Gastrocnemius medialis (tissue), 4 donors: ENCODE measurements at places on chromosomes 2 and 18. TPM values are rescaled to one million over a fixed set of nuclear protein-coding genes. Genes with fewer than 3 reads are reported as not detected.

GRCh38 chr2:200177971-200178911, 128.3 kb upstream of the SPATS2L start:
- DNase-seq = peak; percentile 27
- H3K27me3 ChIP-seq = no peaks in the 10 kb centered on the region
- no peak overlapping the region for H3K27ac ChIP-seq
- H3K4me3 ChIP-seq = no peak overlapping the region

OR6B2 gene
- total RNA-seq = not detected

- no peaks in the 10 kb centered on the region for H3K4me1 ChIP-seq
- H3K4me3 ChIP-seq = no peak overlapping the region
- no peaks in the 10 kb centered on the region for H3K27me3 ChIP-seq
- H3K27ac ChIP-seq = no peak overlapping the region
- no peak for DNase-seq
Observed at GRCh38 chr2:84776011-84776410, 104.9 kb downstream of the TRABD2A start.

- DNase-seq = no peak
- H3K27me3 ChIP-seq = no peaks in the 10 kb centered on the region
- H3K4me3 ChIP-seq = no peak overlapping the region
Observed at GRCh38 chr2:186966015-186966414, 117.0 kb upstream of the ZSWIM2 start.

DNA sequence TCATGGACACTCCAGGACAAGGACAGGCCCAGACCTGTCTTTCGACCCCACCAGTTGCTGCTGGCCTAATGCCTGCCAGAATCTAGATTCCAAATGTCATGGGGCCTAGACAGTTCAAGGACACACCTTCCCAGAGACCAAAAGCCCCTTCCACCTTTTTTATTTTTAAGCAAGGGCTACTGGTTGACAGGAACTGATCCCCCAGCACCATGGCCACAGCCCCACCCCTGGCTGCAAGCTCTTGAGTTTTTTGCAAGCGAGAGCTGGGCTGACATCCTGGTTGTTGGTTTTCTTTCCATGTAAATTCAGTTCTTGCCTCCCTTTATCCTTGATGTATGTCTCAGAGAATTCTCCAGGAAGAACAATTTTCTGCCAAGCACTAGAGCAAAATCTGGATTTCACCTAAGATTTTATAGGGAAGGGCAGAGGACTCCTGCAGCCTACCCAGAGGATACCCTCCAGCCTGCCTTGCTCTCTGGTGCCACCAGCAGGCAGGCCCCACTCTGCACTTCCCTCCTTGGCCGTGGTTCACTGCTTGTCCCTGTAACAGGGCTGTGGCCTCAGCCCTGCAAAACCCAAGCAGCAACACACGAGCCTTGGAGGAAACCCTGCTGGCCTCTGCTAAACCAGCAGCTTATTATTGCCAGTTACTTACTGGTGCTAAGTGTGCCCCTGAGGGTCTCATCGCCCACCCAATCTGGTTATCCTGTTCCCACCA, 97.7 kb downstream of the TWIST2 start:
- no peak for DNase-seq
- no peaks in the 10 kb centered on the region for H3K4me1 ChIP-seq
- H3K27me3 ChIP-seq = no peaks in the 10 kb centered on the region
- H3K4me3 ChIP-seq = no peak overlapping the region
- H3K36me3 ChIP-seq = no peaks in the 10 kb centered on the region

DNA sequence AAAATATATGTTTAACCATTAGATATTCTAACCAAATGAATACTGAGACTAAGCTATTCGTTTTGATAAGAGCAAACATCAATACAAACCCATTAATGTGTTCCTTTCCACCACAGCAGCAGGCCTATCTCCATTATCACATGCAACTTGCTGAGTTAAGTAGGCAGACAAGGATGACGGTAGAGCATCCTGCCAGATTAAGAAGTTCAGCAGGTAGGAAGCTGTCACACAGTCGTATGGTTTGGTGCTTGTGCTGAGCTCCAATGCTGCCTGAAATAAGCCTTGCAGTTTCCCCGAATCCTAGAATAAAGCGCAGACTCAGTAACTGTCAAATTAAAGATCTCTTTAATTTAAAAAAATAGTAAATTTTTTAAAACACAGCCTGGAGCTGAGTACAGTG, 39.6 kb downstream of the THADA start:
- DNase-seq = no peak
- no peak overlapping the region for H3K27ac ChIP-seq
- no peaks in the 10 kb centered on the region for H3K4me1 ChIP-seq
- H3K27me3 ChIP-seq = no peaks in the 10 kb centered on the region

REEP1 gene
- total RNA-seq = 4.2 TPM

- peaks cover 14% of the 10 kb centered on the region for H3K36me3 ChIP-seq
- H3K27me3 ChIP-seq = no peaks in the 10 kb centered on the region
- H3K4me3 ChIP-seq = no peak overlapping the region
- no peak overlapping the region for H3K27ac ChIP-seq
Observed at GRCh38 chr2:24021122-24021998, 11.5 kb downstream of the MFSD2B start.

DNA sequence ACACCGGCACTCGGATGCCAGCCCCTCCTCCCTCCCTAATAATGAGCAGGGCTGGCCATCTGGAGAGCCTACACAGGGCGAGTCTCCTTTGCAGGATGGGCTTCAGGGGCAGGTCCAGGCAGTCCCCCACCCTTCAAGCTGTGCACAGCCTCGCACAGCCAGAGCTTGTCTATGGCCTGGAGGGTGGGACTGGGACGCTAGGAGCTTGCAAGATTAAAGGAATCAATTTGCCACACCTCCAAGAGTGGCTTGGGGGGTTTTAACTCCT, 43.9 kb upstream of the OTOF start:
- H3K36me3 ChIP-seq = no peaks in the 10 kb centered on the region
- no peaks in the 10 kb centered on the region for H3K4me1 ChIP-seq
- no peak overlapping the region for H3K27ac ChIP-seq
- H3K27me3 ChIP-seq = no peaks in the 10 kb centered on the region
- no peak overlapping the region for H3K4me3 ChIP-seq

GRCh38 chr2:113965644-113966043, 75.8 kb downstream of the ACTR3 start:
- no peak overlapping the region for H3K27ac ChIP-seq
- no peak for DNase-seq
- H3K27me3 ChIP-seq = no peaks in the 10 kb centered on the region
- no peaks in the 10 kb centered on the region for H3K36me3 ChIP-seq
- peaks cover 8% of the 10 kb centered on the region for H3K4me1 ChIP-seq

SPC25 gene
- total RNA-seq = not detected

GRCh38 chr18:70636991-70637390, 348.1 kb downstream of the SOCS6 start:
- DNase-seq = no peak
- H3K4me3 ChIP-seq = no peak overlapping the region
- no peak overlapping the region for H3K27ac ChIP-seq
- no peaks in the 10 kb centered on the region for H3K4me1 ChIP-seq

- no peak overlapping the region for H3K4me3 ChIP-seq
- DNase-seq = no peak
- no peak overlapping the region for H3K27ac ChIP-seq
Observed at GRCh38 chr2:200172521-200172920, 134.0 kb upstream of the SPATS2L start.

GRCh38 chr2:231934441-231935206, 8.4 kb upstream of the NPPC start:
- H3K27me3 ChIP-seq = no peaks in the 10 kb centered on the region
- no peak overlapping the region for H3K4me3 ChIP-seq
- H3K27ac ChIP-seq = no peak overlapping the region
- DNase-seq = no peak
- H3K36me3 ChIP-seq = no peaks in the 10 kb centered on the region
- no peaks in the 10 kb centered on the region for H3K4me1 ChIP-seq

DNA sequence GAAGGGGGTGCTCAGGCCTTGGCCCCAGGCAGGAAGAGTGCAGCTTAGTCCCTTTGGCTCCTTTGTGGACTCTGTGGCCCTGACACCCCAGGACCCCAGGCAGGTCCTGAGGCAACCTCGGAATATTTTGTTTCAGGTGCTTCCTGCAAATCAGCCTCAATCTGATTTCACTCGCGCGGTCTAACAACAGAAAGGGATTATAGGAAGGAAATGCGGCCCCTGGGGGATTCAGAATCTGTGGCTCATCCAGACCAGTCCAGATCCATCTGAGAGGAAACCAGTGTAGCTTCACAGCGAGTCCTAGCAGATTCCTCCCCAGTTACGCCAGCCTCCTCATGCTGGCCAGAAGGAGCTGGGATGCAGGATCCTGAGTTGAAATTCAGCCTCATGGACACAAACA, 59.5 kb upstream of the YWHAQ start:
- H3K27me3 ChIP-seq = no peaks in the 10 kb centered on the region
- no peak overlapping the region for H3K27ac ChIP-seq
- H3K4me3 ChIP-seq = no peak overlapping the region

INPP5D gene
- 7.6 TPM for total RNA-seq

MBD2 gene
- total RNA-seq = 12.7 TPM

- no peak for DNase-seq
- no peak overlapping the region for H3K4me3 ChIP-seq
- H3K36me3 ChIP-seq = no peaks in the 10 kb centered on the region
- no peak overlapping the region for H3K27ac ChIP-seq
Observed at GRCh38 chr18:75049455-75049789, 159.5 kb downstream of the PTGR3 start.

KIAA2012 gene
- total RNA-seq = not detected

GALNT1 gene
- 47.9 TPM for total RNA-seq
